Activated T-helper 2 cell treated with anti-CD3 and anti-CD28 coated beads, Interferon-gamma antibody, Interleukin-2, Interleukin-4, amounts not matched to agents 10 μg/mL and 5 μg/mL and 100 μg/mL, durations not matched to agents 14 hours and 24 hours and 36 hours (primary cell): ENCODE measurements at places on chromosomes 7 and 10.

DNA sequence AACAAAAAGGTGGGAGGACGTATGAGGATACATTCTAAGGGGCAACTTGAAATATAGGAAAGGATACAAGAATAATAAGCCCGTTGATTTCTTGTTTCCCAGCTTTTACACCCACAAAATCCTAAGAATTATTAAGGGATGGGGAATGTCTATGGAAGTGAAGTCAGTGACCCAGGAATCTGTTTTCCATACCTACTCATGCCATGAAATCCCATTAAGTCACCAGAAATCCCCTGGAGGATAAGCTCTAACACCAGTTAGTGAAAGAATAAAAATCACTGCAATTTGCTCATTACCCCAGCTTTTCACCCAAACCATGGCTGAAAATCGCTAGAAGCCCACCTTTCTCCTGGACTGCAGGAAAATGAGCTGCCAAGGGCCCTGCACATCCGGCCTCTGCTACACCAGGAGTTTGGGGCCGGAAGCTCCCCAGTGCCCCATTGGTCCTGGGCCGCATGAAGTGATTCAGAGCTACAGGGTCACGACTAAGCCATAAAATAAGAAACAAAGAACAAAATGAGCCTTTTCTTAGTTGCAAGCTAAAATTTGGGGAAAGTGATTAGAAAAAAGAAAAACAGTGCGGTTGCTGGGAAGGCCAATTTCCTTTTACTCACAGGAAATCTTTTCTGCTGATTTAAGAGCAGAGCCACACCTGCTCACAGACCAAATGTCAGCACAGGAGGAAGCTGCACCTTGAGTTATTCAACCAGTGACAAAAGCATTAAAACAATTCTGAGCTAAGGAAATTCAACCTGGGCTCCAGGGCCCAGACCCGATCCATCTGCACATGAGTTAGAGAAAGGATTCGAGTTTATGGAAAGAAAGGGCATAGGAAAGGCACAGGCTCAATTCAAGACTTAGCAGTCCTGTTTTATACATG is 40.3 kb downstream of the HIPK2 start:
- peaks cover 16% of the 10 kb centered on the region for H3K36me3 ChIP-seq
- H3K27ac ChIP-seq: peak overlapping the region; percentile 67
- no peak overlapping the region for H3K4me3 ChIP-seq

DNA sequence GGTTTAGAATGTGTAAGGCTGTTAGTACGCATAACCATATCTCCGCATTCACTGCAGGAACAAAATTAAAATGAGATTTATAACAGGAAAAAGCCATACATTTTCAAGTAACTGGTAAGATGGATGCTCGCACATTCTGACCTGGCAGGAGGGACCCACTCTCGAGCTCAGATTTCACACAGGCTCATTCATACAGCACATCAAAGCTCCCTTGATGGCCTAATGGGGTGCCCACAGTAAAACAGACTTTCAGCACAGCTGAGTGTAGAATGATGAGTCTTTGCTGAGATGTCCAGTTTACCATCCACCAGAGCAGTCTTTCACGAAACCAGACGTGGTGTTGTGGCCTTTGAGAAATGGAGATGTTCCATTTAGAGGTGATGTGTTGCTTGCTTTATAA is 8.9 kb downstream of the FOXI2 start:
- H3K36me3 ChIP-seq: no peaks in the 10 kb centered on the region
- DNase-seq: no peak
- H3K27me3 ChIP-seq: no peaks in the 10 kb centered on the region
- H3K4me1 ChIP-seq: no peaks in the 10 kb centered on the region

DNA sequence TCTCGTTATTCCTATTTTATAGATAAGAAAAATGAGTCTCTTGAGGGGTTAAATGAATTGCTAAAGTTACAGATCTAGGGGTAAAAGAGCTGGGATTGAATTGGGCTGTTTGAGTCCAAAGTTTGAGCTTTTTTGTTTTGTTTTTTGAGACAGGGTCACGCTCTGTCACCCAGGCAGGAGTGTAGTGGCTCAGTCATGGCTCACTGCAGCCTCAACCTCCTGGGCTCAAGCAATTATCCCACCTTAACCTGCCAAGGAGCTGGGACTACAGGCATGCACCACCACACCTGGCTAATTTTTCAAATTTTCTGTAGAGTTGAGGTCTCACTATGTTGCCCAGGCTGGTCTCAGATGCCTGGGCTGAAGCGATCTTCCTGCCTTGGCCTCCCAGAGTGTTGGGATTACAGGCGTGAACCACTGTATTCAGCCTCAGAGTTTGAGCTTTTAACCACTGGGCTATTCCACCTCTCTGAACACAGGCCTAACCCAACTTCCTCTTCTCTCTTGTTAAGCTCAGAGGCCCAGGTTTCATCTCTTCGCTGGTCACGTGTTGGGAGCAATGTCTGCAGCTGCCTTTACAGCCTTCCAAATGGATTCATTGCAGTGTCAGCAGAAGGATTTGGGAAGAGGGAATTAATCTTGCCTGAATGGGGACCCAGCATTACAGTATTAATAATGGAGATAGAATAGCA is 8.0 kb downstream of the SUFU start:
- peaks cover 44% of the 10 kb centered on the region for H3K36me3 ChIP-seq
- peak overlapping the region; percentile 15 for H3K27ac ChIP-seq
- H3K4me1 ChIP-seq: peaks cover 20% of the 10 kb centered on the region
- DNase-seq: no peak

GRCh38 chr7:53237344-53237913 is 202.0 kb downstream of the POM121L12 start:
- no peaks in the 10 kb centered on the region for H3K36me3 ChIP-seq
- no peak overlapping the region for H3K27ac ChIP-seq
- H3K27me3 ChIP-seq: no peaks in the 10 kb centered on the region
- H3K4me1 ChIP-seq: no peaks in the 10 kb centered on the region
- DNase-seq: no peak

- H3K4me3 ChIP-seq: no peak overlapping the region
- H3K27me3 ChIP-seq: peaks cover 12% of the 10 kb centered on the region
- H3K4me1 ChIP-seq: peaks cover 22% of the 10 kb centered on the region
- peaks cover 7% of the 10 kb centered on the region for H3K36me3 ChIP-seq
- H3K27ac ChIP-seq: no peak overlapping the region
Observed at GRCh38 chr10:113965683-113966082, 78.0 kb upstream of the ADRB1 start.
